Daoy (cell line): ENCODE measurements at places on chromosomes 6 and 20. TPM values are rescaled to one million over a fixed set of nuclear protein-coding genes. Genes with fewer than 3 reads are reported as not detected.

GRCh38 chr6:136230219-136230853 is 19.8 kb downstream of the MTFR2 start:
- no peak for DNase-seq

DNA sequence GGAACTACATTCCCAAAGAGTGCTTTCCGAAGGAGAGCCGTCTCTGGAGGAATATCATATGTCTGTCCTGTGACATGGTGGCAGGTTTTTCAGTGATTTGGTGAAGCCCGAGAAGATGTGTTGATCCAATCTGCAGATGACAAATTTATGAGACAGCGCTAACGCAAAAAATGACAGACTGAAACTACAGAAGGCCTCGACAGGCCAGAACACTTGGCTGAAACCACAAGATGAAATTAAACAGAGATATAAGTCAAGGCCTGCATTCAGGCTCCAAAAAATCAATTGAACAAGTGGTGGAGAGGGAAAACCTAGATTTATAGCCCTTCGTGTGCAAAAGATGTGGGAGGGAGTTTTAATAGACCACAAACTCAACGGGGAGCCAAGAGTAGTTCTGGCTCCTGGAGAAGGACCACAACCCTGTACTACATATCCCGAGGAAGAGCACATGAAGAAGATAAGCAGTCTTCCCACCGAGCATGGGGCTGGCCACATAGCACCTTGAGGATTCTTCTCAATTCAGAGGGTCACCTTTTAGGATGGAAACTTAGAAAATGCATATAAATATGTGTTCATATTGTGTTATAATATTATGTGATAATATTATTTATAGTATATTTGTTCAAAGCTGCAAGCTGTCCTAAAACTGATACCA is 231.3 kb upstream of the PDE10A start:
- no peak for DNase-seq

- no peak for DNase-seq
These were observed 3.5 kb upstream of the APOBEC2 start for GRCh38 chr6:41049521-41049920.

- DNase-seq: peak; percentile 4
These were observed 45.6 kb upstream of the AKIRIN2 start for GRCh38 chr6:87747646-87748045.

DNA sequence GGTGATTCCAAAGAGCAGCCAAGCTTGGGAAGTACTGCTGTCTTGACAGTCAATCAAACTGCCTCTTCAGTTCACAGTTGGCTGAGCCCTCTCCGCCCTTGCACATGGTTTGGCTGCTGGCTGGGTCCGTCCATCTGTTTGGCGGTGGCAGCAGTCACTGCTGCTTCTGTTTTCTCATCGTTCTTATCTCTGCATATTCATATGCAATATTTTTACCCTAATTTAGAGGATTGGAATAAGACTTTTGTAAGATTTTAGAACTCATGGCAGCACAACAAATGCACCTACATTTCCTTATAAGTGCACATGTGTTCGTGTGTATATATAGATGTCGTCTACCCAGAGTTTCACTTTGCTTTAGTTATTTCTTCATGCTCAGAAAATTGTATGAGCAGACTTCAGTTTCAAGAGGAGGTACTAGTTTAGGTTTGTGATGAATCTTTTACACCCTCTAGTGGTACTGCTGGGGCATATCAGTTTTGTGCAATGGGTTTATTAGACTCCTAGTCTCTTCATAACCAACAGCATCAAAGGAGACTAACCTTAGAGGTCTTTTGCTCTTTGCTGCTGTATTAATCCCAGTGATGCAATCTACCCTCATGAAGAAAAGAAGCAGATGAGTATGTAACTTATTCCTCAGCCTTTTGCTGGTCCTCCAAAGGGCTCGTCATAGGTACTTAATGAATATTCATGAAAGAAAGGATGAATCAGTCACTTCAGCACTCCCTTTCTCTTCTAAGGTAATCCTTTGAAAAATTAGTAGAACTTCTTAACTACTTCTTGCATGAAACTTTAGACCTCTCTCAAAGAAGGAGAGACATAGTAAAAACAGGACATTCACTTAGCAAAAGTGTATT is 44.3 kb downstream of the KHDC1L start:
- peak; percentile 56 for DNase-seq

- DNase-seq: no peak
These were observed 978.5 kb downstream of the TBC1D32 start for GRCh38 chr6:120355822-120356221.

DNA sequence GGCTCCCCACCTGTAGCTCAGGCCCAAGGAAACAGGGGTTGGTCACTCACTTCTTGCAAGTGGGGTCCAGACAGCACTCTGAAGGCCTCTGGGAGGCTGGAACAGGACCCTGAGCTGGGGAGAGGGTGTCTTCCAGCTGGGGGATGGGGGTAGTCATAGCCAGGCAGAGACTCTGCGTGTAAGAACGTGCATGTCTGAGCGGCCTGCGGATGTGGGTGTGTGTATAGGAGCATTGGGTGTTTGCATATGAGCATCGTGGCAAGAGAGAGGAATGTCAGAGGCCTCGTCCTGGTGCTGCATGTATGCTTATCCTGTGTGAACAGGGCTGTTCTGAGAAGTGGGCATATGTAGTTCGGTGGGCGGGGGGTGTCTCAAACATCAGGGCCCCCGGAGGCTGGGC is 12.1 kb downstream of the BPIFB3 start:
- DNase-seq: no peak

DNA sequence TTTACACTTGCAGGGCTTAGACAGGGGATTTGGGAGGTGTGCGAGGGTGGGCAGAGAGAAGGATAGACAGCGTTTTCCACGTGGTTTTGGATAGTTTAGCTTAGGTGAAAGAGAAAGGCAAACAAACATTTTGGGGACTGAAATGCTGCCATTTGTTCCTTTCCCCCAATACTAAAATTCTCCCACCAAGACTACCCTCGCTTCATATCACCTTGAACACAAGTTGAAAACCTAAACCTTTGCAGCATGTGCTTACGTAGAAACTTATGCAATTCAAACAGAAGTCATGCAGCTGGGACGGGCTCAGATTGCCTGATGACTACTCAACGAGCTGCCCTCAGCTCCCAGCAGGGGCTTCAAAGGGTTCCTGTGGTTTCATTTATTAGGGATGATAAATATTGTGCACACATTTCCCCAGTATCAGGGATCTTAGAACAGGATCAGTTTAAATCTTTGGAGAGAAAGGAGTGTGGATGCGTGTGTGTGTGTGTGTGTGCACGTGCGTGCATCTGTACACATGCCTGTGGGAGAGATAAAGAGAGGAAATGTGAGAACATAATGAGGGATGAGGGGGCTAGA is 77.3 kb downstream of the SLC22A23 start:
- DNase-seq: peak; percentile 39

DNA sequence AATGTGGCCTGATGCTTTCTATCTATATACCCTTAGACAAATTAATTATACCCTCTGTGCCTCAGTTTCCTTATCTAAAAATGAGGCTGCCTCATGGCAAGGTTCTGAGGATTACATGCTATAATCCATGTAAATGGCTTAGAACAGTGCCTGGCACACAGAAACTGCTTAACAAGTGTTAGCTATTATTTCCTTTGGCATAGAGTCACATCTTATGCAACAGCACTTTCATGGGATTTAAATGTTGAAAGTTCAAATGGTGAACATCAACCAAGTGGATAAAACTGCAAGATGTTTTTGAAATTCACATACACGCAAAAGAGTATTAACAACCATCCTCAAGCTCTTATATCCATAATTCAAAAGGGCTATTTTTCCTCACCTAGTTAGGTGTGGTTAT is 202.8 kb upstream of the JAG1 start:
- DNase-seq: no peak

Gene SPTLC3
- 2.1 and 10.0 TPM in 2 replicates for total RNA-seq

GRCh38 chr6:32109114-32109764 is at the start of gene TNXB:
Gene TNXB (minus strand): TSS chr6:32109338. CDS start chr6:32098198, 11,140 bp downstream.
- DNase-seq: no peak

Gene MLIP
- total RNA-seq: not detected in 2 replicates

Gene TRIM40
- not detected in 2 replicates for total RNA-seq

DNA sequence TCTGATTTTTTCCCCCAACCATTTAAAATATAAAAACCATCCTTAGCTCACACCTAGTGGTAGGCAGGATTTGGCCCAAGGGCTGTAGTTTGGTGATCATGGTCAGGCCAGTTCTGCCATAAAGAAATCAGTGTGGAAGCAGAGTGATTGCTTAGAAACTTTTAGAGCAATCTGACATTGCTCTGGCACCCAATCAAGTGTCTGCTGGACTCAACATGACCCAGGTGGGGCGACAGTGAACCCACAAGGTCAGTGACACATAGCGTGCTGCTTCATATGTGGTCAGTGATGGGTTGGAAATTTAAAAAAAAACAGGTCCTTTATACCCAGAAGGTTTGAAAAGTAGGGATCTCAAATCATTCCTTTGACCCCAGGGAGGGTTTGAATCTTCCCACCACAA is 107.9 kb downstream of the BANF2 start:
- no peak for DNase-seq

Gene OPN5
- total RNA-seq: 0.06 TPM in 1 of 2 replicates, not detected in the other

Gene CST4
- not detected in 2 replicates for total RNA-seq

DNA sequence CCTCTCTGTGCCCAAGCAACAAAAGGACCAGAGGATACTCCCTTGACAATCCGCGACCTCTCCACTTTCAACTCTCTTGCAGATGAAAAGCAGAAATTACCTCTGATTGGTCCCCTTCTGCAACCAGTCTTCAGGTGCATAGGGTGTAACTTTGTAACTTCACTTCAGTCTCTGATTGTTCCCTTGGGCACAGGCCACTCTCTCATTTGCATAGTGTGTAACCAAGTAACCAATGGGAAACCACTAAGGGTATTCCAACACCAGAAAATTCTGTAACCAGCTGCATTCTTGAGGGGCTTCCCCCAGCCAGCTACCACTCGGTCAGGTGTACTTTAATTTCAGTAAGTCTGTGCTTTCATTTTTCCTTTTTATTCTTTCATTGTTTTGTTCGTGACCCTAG is 4.4 kb upstream of the RAET1L start:
- DNase-seq: no peak

DNA sequence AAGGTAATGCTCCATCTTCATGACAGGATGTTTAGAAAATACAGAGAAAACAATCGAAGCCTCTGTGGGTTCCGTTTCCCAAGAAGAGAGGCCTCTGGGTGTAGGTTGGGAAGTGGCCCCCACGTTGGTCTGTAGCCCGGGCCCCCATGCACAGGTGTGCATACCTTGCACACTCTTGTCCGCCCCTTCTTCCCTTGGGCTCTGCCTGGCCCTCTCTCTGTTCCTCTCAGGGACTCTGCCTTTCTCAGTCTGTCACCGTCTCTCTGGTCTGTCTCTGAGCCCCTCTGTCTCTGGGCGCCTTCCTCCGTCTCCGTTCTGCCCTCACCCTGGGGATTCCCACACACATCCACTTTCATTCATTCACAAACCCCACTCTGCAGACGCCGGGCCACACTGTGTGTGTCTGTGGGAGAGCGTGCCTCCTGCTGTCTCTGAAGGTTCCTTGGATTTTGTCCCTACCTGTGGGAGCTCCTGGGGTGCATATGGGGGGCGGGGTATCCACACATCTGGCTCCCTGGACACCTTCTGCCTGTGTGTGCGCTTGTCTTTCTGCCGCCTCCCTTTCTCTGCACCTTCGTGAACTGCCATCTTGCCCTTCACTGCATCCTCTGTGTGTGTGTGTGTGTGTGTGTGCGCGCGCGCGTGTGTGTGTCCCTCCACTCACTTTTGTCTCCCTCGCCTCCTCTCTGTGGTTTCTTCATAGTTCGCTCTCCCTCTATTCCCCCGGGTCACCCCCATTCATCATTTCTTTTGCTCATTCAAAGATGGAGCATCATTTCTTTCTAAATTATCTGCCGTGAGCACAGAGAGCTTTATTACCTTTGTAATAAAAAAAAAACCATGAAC is 75.3 kb downstream of the SRC start:
- DNase-seq: no peak

Gene TEAD3
- 6.9 and 7.3 TPM in 2 replicates for total RNA-seq

DNA sequence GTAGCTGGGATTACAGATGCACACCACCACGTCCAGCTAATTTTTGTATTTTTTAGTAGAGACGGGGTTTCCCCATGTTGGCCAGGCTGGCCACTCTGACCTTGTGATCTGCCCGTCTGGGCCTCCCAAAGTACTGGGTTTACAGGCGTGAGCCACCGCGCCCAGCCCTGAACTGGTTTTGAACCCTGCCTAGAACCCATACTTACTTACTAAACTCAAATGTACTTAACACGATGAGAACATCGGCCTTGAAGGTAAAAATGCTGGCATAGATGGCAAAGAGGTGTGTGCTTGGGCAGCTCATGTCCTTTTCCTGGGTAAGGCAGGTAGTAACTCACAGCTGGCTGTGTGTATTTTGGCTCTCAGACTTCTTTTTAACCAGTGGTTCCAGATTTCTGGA is 3.2 kb upstream of the ARMC12 start:
- no peak for DNase-seq

DNA sequence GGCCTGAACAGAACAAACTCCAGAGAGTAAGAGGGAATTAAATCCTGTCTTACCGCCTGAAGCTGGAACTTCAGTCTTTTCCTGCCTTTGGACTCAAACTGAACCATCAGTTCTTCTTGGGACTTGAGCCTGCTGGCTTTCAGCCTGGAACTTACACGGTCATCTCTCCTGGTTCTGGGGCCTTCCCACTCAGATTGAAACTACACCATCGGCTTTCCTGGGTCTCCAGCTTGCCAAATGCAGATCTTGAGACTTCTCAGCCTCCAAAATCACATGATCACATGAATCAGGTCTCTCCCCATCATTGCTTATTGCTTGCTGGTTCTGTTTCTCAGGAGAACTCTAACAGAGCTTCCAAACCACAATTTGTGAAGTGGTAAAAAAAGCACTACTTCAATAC is 276.3 kb downstream of the KIF16B start:
- no peak for DNase-seq

DNA sequence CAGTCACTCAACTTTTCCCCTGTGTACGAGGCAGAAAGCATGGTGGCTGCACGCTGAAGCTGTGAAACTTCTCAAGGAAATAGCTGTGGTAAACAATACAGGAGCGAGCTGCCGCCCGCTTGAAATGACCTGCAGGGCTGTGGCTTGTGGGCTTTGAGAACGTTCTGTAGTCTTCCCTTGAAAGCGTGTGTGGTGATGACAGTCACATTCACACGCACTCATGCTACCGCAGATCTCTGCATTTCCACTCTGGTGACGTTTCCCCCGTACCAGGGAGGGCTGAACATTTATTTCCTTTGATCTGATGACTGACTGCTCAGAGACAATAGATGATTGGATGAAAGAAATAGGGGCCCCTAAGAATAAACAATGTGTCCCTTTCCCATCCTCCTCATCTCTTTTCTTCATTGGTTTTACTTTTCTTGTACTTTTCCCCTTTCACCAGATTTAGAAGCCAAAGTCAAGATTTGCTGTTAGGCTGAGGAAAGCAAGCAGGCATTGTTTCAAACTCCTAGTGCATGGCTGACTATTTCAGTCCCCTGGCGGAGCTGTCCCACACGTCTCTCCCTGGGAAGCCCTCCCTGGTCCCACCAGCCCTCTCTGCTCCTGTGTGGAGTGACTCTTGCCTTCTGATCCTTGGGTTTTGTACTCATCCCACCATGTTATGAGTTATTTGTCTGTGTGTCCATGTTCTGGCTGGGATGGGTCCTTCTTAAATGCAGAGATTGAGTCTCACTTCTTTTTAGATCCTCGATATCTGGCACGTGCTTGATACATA is 3.9 kb downstream of the SYTL3 start:
- no peak for DNase-seq

Gene TSPO2
- not detected in 2 replicates for total RNA-seq

Gene ADGRB3
- under 0.01 TPM in 1 of 2 replicates, not detected in the other for total RNA-seq
